ENCODE measurements at places on chromosomes 3 and 15. TPM values are rescaled to one million over a fixed set of nuclear protein-coding genes. Genes with fewer than 3 reads are reported as not detected.
A peak's percentile ranks its signal among the peaks of the same experiment; 100 is the strongest.

DNA sequence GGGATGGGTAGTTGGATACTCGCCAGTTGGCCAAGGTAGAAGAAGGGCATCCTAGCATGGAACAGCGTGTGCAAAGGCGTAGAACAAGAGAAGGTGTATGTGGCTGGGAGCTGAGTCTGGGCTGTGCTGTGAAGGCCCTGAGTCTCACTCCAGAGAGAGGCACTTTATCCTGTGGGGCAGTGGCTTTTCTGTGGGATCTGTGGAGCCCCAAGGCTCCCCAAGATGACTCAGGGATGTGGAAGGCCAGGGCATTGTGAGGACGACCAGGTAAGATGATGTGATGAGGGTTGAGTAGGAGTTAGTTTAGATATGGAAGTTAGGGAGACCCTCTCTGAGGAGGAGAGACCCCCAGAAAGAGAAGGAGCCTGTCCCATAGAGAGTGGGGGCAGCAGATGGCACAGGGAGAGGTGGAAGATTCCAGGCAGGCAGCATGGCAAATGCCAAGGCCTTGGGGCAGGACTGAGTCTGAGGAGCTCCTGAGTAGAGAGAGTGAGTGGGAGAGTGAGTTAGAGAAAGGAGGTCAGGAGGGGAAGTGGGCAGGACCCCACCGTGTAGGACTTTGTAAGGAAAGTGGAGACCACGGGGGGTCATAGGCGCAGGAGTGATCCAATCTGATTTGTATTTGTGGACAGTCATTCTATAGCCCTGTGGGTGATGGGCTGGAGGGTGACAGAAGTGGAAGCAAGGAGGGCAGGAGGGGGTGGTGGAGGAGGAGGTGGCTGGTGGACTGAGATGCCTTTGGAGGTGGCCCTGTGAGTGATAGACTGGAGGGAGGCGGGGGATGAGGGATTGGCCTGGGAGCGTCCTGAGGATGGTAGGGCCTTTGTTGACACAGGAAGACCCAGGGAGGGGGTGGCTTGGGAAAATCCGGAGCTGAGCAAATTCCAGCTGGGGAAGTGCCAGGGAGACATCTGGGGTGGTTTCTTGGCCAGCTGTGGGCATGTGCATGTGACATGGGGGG lies 50.3 kb downstream of the FBLN2 start:
- no peaks in the 10 kb centered on the region for H3K36me3 ChIP-seq
- no peak overlapping the region for H3K27ac ChIP-seq
- no peak for DNase-seq
- no peak overlapping the region for H3K4me3 ChIP-seq

DNA sequence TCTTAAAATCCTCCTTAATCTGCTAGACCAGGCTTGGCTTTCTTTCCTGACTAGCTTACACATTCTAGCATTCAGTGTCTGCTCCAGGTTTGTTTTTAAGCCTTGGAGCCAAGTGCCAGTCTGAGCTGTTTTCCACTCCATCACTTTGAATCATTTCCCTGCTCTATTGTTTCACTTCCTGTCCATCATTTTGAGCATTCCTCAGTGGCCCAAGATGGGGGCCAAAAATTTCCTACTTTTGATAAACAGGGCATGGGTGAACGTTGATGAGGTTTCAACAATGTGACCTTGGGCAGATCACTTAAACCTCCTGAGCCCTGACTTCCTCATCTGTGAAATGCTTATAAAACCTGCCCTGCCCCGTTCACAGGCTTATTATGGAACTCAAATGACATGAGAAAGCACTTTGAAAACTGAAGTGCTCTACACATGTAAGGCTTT lies 4.4 kb downstream of the CYP19A1 start:
- no peaks in the 10 kb centered on the region for H3K4me1 ChIP-seq
- no peak overlapping the region for H3K27ac ChIP-seq
- DNase-seq, result no peak
- H3K4me3 ChIP-seq, result no peak overlapping the region
- H3K27me3 ChIP-seq, result no peaks in the 10 kb centered on the region

DNA sequence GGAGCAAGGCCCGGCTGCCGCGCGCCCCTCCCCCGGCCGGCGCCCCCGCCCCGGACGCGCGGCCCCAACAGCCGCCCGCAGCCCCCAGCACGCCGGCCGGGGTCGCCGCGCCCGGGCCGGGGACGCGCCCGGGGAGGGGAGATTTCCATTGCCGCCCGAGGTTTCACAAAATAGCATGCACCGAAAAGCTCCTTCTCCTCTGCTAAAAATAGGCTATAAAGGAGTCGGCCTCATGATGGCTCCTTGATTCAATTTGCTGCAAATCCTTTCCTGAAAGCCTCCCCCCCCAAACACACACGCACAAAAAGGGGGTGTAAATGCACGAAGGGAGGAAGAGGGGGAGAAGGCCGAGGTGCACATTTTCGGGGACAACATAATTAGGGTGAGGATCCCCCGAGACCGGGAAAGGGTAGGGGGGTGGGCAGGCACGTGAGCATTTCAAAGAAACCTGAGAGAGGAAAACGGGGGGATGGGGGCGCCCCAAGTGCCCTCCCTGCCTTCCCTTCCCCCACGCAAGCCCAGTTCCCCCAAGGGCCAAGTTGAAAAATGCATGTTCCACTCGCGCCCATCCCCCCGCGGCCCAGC lies 734 bp downstream of the TBL1XR1 start:
- H3K4me1 ChIP-seq, result no peaks in the 10 kb centered on the region
- peak overlapping the region; percentile 97 for H3K4me3 ChIP-seq
- no peaks in the 10 kb centered on the region for H3K36me3 ChIP-seq

- H3K27me3 ChIP-seq, result no peaks in the 10 kb centered on the region
- H3K4me1 ChIP-seq, result peaks cover 19% of the 10 kb centered on the region
- no peaks in the 10 kb centered on the region for H3K36me3 ChIP-seq
- no peak for DNase-seq
These were observed 856 bp downstream of the ZBTB38 start for GRCh38 chr3:141368925-141369794.

DNA sequence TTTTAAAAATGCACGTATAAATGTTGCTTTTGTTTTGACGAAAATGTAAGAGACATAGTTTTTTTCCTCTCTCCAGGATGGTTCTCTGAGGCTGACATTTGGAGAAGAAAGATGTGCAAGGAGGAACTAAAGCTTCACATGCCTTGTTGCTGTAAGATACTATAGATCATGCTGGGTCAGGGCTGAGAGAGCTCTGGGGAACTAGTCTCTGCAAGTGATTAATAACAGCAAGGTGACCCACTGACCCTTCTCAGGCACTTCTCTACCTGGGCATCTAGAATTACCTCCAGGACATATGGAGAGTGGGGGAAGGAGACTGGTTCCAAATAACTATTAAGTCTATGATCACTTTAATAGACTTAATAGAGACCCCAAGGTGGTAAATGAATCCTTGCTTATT lies 246.0 kb downstream of the KBTBD8 start:
- no peak for DNase-seq
- H3K27ac ChIP-seq, result no peak overlapping the region
- no peaks in the 10 kb centered on the region for H3K36me3 ChIP-seq
- no peak overlapping the region for H3K4me3 ChIP-seq
- H3K27me3 ChIP-seq, result no peaks in the 10 kb centered on the region

- H3K27ac ChIP-seq, result no peak overlapping the region
- H3K27me3 ChIP-seq, result no peaks in the 10 kb centered on the region
- peaks cover 6% of the 10 kb centered on the region for H3K36me3 ChIP-seq
- no peak for DNase-seq
- no peak overlapping the region for H3K4me3 ChIP-seq
These were observed 474.8 kb upstream of the GBE1 start for GRCh38 chr3:82236257-82236656.

DNA sequence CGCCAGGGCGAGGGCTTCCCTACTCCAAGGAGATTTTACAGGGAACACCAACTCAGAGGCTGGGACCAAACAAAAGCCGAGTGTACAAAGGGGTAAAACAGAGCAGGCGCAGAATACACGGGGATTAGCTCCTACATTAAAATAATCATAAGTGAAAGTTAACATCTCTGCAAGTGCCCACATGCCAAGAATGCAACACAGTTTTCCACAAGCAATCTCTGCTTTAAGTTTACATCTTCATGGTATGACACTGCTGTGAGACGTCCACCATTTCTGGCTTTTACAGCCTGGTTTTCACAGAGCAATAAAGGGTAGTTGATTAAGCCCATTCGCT lies 500 bp upstream of the VGLL3 start:
- H3K4me3 ChIP-seq, result peak overlapping the region; percentile 78
- H3K4me1 ChIP-seq, result no peaks in the 10 kb centered on the region
- H3K27ac ChIP-seq, result peak overlapping the region; percentile 92
- no peak for DNase-seq
- no peaks in the 10 kb centered on the region for H3K36me3 ChIP-seq

DNA sequence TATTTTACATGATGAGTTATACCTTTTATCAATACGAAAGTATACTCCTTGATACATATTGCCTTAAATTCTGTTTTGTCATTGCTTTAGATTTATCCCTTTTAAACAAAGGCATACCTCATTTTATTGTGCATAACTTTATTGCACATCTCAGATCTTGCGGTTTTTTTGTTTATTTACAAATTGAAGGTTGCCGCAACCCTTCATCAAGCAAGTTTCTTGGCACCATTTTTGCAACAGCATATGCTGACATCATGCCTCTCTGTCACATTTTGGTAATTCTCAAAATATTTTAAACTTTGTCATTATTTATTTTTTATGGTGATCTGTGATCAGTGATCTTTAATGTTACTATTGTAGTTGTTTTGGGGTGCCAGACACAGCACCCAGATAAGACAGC lies 20.9 kb downstream of the SNRK start:
- no peak overlapping the region for H3K4me3 ChIP-seq
- H3K27ac ChIP-seq, result no peak overlapping the region
- H3K4me1 ChIP-seq, result no peaks in the 10 kb centered on the region
- H3K36me3 ChIP-seq, result no peaks in the 10 kb centered on the region

DNA sequence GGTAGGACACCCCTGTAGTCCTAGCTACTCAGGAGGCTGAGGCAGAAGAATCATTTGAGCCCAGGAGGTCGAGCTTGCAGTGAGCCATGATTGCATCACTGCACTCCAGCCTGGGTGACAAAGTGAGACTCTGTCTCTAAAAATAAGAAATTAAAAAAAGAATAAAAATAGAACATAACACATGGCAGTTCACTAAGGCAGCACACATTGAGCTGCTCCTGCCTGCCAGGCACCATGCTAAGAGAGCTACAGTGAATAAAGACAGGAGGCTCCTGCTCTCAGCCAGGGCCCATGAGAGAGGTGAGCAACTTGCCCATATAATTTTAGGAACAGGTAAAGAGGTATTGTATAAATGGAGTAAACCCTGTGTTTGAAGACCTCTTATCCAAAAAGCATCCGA lies 54.3 kb downstream of the EBLN2 start:
- H3K27ac ChIP-seq, result no peak overlapping the region
- no peaks in the 10 kb centered on the region for H3K36me3 ChIP-seq
- no peak overlapping the region for H3K4me3 ChIP-seq
- no peaks in the 10 kb centered on the region for H3K4me1 ChIP-seq

GRCh38 chr3:189276444-189277219 lies 104.9 kb downstream of the TPRG1 start:
- H3K36me3 ChIP-seq, result no peaks in the 10 kb centered on the region
- no peaks in the 10 kb centered on the region for H3K27me3 ChIP-seq
- no peak overlapping the region for H3K4me3 ChIP-seq
- H3K4me1 ChIP-seq, result no peaks in the 10 kb centered on the region
- DNase-seq, result no peak

DNA sequence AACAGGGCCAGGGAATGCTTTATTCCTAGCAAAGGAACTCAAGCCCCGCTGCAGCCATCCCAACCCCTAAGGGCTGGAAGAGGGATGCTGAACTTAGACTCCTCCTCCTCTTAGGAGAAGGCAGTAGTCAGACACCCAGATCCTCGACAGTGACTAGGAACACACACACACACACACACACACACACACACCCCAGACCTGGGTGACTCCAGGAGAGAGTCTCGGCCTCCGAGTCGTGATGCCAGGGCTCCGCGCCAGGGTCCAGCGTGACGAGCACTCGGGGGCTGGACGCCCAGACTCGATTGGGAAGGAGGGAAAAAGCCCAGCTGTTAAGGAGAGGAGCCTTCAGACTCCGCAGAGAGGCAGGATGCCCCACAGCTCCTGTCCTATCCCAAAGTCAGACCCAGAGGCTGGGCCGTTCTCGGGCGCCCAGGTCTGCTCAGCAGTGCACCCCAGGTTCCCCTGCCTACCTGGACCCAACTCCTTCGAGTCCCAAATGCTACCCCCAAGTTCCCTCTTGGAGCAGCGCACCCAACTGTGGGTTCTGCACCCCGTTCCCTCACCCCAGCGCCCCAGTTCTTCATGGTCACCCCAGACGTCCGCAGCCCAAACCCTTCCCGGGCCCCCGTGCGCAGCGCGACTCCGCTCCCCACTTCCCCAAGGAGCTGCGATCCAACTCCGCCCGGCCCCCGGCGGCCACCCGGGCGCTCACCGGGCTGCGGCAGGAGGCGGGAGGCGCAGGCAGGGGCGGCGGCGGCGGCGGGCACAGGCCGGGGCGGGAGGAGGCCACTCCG lies 421 bp downstream of the BMF start:
- no peaks in the 10 kb centered on the region for H3K27me3 ChIP-seq
- peaks cover 35% of the 10 kb centered on the region for H3K4me1 ChIP-seq
- H3K27ac ChIP-seq, result peak overlapping the region; percentile 91
- peak overlapping the region; percentile 71 for H3K4me3 ChIP-seq

- H3K27me3 ChIP-seq, result no peaks in the 10 kb centered on the region
- DNase-seq, result no peak
- peaks cover 10% of the 10 kb centered on the region for H3K4me1 ChIP-seq
- H3K27ac ChIP-seq, result no peak overlapping the region
- H3K36me3 ChIP-seq, result no peaks in the 10 kb centered on the region
These were observed 12.8 kb downstream of the USP3 start for GRCh38 chr15:63517202-63517601.

GRCh38 chr3:196938576-196938975 lies 3.8 kb downstream of the NCBP2 start:
- H3K36me3 ChIP-seq, result peaks cover 3% of the 10 kb centered on the region
- no peak overlapping the region for H3K27ac ChIP-seq
- no peak for DNase-seq
- peaks cover 6% of the 10 kb centered on the region for H3K4me1 ChIP-seq
- no peaks in the 10 kb centered on the region for H3K27me3 ChIP-seq
- no peak overlapping the region for H3K4me3 ChIP-seq

DNA sequence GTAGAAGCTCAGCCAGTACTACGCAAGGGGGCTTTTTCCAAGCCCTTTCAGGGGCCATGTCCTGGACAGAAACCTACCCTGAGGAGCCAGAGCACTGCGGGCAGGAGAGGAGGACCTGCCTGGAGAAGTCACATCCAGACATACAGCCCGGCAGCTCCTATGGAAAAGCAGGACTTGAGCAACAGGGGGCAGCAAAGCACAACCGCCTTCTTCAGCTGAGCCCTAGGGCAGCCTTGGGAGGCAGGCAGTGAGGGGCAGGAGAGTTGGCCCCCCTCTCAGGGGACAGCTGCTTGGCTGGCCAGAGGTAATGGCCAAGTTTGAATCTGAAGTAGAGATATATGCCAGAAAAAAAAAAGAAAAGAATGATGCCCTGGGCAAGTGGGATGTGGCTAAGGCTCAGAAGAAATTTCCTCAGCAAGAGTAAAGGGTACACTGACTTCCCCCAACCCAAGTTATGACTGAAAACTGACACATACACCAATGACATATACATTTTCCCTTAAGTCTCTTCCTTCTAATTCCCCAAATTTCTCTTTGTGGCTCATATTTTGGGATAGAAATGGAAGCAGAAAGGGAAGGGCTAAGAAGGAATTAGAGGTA lies 56.9 kb downstream of the CYP19A1 start:
- no peaks in the 10 kb centered on the region for H3K4me1 ChIP-seq
- DNase-seq, result no peak
- H3K27ac ChIP-seq, result no peak overlapping the region
- H3K36me3 ChIP-seq, result no peaks in the 10 kb centered on the region
- no peak overlapping the region for H3K4me3 ChIP-seq
- no peaks in the 10 kb centered on the region for H3K27me3 ChIP-seq

- H3K27me3 ChIP-seq, result no peaks in the 10 kb centered on the region
- DNase-seq, result peak; percentile 61
- H3K4me1 ChIP-seq, result no peaks in the 10 kb centered on the region
- no peak overlapping the region for H3K4me3 ChIP-seq
These were observed 69.3 kb downstream of the LRIG1 start for GRCh38 chr3:66431494-66431893.

DAZL gene
- not detected for total RNA-seq

LMAN1L gene
- not detected for total RNA-seq

ADAMTS17 gene
- 5.1 TPM for total RNA-seq

FAM219B gene
- 51.4 TPM for total RNA-seq

Data from breast epithelium (tissue), 4 donors.